ENCODE measurements at places on chromosomes 11 and 22.

- DNase-seq: no peak
These were observed 505 bp downstream of the FAM227A start for GRCh38 chr22:38655519-38656255.

DNA sequence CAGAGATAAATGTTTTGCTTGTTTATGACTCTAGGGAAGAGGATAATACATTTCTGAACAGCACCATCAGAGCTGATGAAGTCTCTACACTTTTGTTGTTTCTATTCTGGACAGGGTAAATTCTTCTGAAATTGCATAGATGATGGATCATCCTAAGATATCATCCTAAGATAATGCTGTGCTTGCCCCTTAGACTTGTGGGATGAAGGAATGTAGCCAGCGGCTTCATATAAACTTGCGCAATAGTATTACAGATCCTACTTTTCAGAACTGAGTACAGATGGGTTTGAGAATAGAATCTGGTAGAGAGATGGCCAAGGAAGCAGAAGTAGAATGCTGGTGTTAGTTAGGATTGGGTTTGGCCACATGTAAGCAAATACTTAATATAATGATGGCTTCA lies 61.0 kb downstream of the NCAM1 start:
- DNase-seq: no peak

DNA sequence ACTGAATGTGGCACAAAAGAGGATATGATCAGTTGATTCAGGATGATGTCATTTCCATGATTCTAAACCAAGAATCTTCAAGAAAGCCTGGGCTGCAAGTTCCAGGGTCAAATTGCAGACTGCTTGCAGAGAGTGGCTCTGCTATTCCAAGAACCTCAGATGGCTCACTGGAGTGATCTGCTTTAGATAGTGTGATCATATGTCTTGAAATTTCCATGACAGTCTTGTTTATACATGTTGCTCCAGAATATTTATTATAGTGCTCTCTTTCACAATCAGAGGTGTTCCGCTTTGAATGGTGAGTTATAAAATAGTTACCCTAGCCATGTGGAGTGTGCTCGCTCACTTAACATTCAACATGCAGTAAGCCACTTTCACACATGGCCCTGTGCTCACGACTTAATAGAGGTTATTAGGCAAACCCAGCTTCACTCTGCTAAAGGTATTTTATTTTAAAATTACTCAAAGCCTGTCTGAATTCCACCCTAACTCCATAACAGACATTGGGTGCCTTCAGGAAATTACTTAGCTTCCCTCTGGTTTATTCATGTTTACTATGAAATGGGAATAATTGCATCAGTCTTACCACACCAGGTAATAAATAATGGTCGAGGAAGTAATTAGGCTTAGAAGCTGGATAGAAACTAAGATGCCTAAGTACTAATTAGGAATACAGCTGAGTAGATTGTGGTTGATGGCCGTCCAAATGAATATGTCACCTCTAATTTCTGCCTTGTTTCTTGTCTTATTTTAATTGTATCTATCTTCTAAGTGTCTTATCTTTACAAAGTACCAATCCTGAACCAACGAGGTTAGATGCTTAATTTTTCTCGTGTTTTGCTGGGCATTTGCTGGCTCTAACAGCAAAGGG lies 187.9 kb downstream of the ETS1 start:
- DNase-seq: no peak

DNA sequence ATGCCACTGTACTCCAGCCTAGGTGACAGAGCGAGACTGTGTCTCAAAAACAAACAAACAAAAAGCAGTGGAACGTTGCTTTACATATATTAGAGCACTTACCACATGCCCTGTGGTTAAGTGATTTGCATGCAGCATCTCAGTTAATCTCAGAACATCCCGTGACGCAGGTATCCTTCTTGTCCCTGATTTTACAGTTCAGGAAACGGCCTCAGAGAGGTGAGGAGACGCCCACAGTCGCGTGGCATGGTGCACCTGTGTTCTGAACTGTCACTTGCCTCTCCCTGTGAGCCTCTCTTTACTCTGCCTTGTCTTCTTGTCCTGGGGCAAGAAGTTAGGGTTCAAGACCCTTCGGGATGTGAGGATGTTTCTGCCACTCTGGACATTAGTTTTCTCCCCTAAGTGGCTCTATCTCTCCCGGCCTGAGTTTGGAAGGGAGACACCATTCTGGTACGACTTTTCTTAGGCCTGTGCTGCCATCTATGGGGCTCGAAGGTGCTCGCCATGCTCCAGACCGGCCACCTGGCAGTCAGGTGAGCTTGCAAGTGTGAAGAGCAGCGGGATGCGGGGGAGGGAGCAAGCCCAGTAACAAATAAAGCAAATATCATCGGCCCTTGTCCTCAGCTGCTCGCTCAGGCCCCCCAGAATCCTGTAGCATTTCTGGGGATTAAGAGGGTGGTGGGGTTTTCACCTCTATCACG lies 25.6 kb downstream of the YWHAH start:
- no peak for DNase-seq

DNA sequence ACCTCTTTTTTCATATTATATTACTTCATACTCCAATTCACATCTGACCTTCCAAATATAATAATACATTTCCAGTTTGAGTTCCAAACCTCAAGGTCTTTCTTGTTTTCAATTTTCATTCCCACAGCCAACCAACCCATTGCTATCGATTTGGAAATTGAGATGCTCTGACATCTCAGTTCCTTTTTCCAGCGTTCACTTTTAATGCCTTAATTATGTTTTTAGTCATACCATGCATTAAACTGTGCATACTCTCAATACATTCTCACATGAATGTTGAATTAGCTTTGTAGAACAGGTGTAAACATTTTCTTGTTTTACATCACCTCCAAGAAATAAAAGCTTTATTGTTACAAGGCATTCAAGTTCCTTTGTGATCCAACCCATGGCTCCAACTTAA lies 294.2 kb upstream of the ANO3 start:
- DNase-seq: no peak

- DNase-seq: no peak
These were observed 31.4 kb downstream of the ACO2 start for GRCh38 chr22:41500303-41500702.
